Activated naive CD4-positive, alpha-beta T cell treated with anti-CD3 and anti-CD28 coated beads for 36 hours (primary cell): ENCODE measurements at places on chromosomes 3 and 15.
A peak's percentile ranks its signal among the peaks of the same experiment; 100 is the strongest.

- no peak for DNase-seq
Measured at GRCh38 chr3:100899440-100900091, 93.7 kb downstream of the ABI3BP start.

DNA sequence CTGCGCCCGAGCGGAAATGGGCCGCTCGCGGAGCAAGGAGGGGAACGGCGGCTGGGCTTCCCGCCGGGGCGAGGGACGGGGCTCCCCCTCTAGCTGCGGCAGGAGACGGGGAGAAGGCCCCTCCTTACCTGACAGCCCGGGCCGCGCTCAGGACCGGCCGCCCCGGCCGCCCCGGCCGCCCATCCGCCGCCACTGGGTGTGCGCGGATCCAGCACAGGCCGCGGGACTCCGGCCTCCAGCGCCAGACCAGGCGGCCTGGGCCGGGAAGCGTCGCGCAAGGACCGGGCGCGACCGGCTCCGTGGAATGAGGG is 296 bp downstream of the TPRA1 start:
- peak; percentile 50 for DNase-seq

GRCh38 chr15:43985976-43986680 is 159.3 kb downstream of the WDR76 start:
- no peak for DNase-seq

DNA sequence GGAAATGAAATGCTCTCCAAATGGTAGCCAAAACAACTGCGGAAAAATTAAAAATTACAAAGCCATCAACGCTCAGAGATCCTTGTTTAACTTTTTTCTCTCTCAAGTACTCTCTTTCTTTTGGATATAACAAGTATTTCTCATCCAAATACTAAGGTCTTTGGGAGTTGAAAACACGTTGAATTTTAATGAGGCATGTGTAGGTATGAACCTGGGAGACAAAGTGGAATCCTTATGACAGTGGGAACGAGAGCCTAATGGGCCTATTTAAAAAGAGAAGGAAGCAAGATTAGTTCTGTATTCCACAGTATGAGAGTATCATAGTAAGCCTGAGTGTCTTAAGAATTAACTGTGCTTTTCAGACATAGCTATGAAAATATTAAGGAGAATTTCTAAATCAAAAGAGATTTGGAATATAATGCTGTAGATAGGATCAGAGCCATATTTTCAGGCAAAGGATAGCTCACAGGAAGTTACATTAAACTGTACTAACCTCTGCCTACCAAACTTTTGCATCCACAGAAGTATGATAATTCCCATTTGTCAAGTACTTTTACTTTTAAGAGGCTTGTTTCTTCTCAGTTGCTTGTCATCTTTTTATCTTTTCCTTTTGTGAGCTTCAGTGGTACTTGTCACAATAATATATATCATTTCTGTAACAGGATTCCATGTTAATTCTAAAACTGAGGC is 759 bp downstream of the CD96 start:
- no peak for DNase-seq

GRCh38 chr3:56180433-56180832 is 287.8 kb downstream of the ERC2 start:
- DNase-seq, result no peak

- DNase-seq, result no peak
Measured at GRCh38 chr3:60504827-60505457, 746.3 kb downstream of the FHIT start.

GRCh38 chr3:136982520-136983138 is 24.8 kb downstream of the IL20RB start:
- DNase-seq, result no peak

DNA sequence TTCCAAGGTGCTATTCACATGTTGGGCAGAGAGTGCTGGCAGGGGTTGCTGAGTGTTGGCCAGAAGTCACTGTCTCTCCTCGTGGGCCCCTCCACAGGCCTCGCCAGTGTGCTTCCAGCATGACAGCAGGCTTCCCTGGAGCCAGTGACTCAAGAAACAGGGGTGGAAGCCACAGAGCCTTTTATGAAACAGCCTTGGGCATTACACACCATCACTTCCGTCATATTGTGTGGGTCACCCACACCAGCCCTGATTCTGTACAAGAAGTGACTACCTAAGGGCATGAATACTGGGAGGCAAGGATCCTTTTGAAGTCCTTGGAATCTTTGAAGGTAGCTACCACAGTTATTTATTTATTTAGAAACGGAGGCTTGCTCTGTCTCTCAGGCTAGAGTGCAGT is 177.6 kb upstream of the UBE3A start:
- DNase-seq, result no peak

DNA sequence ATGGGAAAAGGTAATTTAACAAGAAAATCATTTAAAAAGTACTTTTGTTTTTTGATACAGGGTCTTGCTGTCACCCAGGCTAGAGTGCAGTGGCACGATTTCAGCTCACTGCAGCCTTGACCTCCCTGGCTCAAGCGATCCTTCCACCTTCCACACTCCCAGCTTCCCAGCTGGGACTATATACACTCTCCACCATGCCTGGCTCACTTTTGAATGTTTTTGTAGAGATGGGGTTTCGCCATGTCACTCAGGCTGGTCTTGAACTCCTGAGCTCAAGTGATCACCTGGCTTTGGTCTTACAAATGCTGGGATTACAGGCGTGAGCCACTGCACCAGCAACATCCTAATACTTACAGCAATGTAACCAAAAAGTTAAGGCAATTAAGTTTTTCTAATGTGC is 3.5 kb upstream of the ZBTB11 start:
- DNase-seq, result no peak

DNA sequence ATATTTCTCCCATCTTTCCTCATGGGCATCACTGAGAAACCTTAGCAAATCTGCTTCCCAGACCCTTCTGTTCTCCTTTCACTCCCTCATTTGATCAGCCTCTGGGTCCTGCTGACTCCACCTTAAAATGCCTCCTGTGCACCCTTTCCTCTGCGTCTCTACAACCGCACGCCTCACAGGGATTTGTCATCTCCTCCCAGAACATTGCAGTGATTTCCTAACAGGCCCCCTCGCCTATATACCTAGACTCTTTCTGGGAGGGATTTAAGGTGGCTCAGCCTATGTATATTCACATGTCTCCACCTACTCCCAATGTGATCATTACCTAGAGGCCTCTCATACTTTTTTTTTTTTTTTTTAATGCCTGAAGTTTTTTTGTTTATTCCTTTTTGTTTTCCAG is 69.2 kb downstream of the LIPC start:
- no peak for DNase-seq

DNA sequence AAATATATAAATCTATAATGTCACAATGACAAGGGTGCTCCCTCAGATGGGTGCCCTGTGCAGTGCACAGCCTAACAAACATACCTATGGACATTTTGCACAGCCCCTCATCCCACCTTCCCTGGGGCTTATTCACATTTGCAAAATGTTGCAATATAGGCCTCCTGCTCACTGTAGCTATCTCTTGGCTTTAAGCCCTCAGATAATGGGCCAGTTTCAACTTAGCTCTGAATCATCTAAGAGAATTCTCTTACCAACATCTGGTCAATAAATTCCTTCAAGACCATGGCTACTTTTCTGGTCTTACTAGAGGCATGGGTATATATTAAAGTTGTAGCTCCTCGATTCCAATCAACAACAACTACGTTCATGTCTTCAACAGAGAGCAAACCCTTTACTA is 17.9 kb downstream of the LIPH start:
- no peak for DNase-seq

GRCh38 chr3:162704238-162704637 is 1207.6 kb downstream of the OTOL1 start:
- no peak for DNase-seq

DNA sequence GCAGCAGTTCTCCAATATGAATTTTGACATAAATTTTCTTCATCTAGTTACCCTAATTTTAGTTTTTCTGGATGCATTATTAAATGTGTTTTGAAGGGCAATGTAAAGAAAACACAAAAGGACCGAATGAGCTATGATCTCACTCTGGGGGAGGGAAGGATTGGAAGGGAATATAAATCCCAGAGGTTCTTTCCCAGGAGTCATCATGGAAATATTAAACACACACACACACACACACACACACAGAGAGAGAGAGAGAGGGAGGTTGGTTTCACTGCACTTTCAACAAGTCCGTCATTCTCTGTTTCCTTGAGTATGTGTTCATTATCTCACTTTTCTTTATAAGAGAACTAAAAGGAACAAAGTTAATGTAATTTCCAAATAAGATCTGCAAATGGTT is 70.7 kb upstream of the DCBLD2 start:
- no peak for DNase-seq

GRCh38 chr15:58298879-58299850 is 132.6 kb upstream of the LIPC start:
- DNase-seq, result no peak

- DNase-seq, result no peak
Measured at GRCh38 chr3:9248522-9249271, 749 bp downstream of the SRGAP3 start.

DNA sequence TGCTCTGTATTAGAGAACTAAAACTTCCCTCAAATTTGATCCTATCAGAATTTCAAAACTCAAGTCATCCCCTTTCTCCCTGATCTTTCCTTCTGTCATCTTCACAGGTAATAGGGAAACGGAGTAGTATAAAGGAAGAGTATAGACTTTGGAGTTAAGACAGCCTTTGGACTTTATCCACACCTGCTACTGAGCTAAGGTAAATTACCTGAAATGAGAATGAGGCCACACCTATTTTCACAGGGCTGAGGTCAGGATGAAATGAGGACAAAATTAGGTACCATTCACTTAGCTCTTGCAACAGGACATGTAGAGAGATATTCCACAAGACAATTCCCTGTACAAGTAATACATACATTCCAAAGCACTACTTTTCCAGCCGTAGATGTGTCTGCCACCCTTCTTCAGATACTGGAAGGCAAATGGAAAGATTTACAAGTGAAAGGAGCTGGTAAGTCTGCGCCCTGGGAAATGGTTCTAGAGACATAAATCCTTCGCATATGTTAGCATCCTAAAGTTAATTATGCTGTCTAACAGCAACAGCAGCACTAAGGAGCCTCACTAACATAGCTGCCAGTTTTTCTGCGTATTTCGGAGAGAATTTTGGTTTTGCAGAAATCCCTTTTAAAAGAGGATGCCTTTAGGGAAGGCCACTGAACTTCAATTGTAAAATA is 461.8 kb downstream of the SHQ1 start:
- DNase-seq, result no peak

DNA sequence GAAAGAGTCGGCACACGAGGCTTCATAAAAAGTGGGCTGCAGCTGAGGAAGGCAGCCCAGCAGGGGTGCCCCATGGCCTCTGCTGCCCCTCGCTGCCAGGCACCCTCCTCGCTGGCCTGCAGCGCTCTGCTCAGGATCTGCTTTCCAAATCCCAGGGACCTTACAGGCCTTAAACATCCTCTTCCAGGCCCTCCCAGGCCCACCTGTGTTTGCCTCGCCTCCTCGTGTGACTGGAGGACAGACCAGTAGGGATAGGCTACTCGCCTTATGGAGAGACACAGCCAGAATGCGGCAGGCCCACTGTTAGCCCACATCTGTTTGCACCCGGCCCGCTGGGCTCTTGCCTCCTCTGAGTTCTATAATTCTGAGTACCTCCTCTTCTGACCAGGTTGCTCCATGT is 124.5 kb upstream of the PLXNA1 start:
- no peak for DNase-seq

DNA sequence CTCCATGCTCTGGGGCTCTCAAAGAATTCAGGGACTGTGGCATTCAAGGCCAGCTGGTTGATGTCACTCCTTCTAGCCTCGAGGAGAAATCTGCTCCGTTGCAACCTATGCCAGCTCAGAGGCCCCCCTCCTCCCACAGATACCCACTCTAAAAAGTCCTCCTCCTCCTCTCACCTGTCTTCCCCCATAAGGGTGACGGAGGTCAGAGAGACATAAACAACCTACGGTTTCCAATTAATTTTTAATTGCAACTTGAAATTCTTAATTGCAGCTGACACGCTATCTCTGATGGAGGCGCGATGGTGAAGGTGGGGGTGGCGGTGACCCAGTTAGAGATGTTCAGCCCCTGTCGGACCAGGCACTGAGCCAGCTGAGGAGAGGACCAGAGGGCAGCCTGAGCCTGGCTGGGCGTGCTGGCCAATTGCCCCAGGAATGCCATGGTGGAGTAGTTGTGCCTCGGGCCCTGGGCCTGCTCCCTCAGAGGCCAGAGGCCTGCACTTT is 43.2 kb upstream of the INSYN1 start:
- DNase-seq, result no peak

DNA sequence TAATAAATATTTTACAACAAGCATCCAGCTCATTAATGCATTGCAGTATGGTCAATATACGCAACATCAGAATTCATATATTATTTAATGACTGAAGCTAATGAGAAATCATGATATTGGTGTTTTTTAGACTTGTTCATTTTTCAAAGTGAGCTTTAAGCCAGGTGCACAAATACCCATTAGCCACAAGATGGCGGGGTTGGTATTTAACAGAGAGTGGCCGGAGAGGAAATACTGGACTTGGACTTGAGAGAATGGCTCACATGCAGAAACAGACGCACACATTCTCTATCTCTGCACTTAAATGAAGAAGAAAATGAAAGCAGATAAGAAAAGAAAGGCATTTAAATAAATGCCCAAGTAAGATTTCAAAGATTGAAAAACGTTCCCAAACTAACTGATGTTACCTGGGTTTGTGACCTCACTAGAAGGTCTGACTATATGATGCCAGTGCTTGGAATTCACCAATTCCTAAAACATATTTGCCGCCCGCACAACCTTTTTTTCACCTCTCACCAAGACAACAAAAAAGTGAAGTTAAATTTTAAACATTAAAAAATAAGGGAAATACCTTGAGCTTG is 21.2 kb upstream of the CRBN start:
- peak; percentile 57 for DNase-seq

- DNase-seq, result no peak
Measured at GRCh38 chr15:76932135-76932966, 802 bp downstream of the RCN2 start.

DNA sequence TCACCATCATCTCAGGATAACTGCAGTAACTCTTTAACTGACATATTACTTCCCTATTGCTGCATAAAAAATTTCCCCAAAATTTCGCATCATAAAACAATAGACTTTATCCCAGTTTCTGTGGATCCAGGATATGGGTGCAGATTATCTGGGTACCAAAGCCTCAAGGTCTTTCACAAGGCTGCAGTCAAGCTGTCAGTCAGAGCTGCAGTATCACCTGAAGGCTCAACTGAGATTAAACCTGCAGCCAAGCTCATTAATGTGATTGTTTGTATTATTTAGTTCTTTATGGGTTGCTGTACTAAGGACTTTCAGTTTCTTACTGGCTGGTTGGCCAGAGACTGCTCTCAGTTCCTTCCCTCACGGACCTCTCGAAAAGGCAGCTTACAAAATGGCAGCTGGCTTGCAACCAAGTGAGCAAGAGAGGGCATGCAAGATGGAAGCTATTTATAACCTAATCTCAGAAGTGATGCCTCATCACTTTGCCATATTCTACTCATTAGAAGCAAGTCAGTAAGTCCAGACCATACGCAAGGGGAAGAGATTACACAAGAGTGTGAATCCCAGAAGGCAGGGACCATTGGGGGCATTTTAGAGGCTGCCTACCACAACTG is 54.9 kb downstream of the DCUN1D1 start:
- DNase-seq, result no peak

DNA sequence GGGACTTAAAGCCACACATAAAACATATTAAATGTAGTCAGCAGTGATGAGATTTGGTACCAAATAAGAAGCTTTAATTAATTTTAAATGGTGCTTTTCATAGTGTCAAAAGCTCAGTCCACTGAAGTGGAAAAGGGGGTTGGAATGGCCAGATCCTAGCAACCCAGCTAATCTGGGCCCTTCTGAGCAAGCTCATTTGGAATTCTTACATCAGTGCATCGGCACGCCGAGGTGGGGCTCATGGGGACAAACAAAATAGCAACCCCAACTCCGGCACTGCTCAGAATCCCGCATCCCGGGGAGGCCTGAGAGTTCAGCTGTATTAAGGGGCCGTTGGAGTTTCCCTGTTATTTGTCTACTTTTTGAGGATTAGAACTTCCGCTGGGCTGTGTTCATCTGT is 526.4 kb downstream of the SOX2 start:
- DNase-seq, result no peak
